Stimulated activated CD4-positive, alpha-beta T cell treated with anti-CD3 and anti-CD28 coated beads, Interleukin-1b, Interleukin-23, amount 100 ng/mL, for 4 hours (primary cell): ENCODE measurements at places on chromosomes 4 and X.
A peak's percentile ranks its signal among the peaks of the same experiment; 100 is the strongest.

GRCh38 chr4:113700602-113701150 is 60.9 kb downstream of the CAMK2D start:
- DNase-seq = no peak

- DNase-seq = no peak
These were observed 958.8 kb downstream of the PCDH18 start for GRCh38 chr4:136573460-136573859.

DNA sequence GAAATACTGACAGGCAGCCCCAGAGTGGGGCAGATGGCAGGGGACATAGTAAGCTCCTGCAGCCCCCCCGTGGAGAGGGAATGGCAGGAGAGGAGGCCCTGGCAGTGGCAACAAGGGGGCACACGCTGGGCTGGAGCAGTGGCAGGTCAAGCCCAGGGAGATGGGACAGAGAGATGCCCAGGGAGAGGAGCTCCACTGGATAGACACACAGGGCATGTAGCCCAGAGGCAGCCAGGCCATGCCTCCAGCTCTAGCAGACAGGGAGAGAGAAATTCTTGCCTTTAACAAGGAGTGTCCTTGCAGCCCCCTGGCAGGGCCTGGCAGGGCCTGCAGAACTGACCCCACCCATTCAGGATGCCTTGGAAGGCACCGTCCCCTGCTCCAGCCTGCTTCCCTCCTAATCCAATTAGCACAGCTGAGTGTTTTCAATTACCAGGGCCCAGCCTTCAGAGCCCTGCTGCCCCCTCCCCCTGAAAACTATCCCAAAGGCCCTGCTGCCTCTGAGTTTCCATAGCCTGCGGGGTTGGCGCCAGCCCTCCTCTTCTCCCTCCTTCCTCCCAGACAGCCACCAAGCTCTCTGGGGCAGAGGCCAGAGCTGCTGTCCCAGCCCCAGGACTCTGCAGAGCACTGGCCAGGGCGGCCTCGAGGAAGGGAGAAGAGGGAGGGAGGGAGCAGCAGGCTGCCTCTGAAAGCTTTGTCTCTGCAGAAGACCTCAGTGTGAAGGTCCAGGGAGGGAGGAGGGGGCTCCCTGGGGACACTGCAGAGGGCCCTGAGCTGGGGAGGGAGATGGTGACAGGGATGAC is 12.5 kb downstream of the L1CAM start:
- DNase-seq = no peak

- DNase-seq = no peak
These were observed 53.9 kb upstream of the TET2 start for GRCh38 chr4:105092768-105093167.

GRCh38 chr4:10013722-10014121 is 7.6 kb downstream of the SLC2A9 start:
- no peak for DNase-seq

GRCh38 chrX:53374222-53374820 is 48.1 kb downstream of the SMC1A start:
- DNase-seq = no peak

GRCh38 chr4:8222609-8223388 is 23.7 kb downstream of the SH3TC1 start:
- no peak for DNase-seq

DNA sequence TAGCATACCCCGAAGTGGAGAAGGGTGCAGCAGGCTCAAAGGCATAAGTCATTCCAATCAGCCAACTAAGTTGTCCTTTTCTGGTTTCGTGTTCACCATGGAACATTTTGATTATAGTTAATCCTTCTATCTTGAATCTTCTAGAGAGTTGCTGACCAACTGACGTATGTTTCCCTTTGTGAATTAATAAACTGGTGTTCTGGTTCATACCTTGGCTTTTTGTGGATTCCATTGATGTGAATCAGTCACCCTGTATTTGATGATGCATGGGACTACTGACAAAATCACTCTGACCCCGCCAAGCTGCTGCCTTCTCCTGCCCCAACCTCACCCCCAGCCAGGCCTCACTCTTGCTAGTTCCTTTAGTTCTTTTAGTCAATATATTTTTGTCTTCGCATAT is 32.7 kb downstream of the F9 start:
- DNase-seq = no peak

DNA sequence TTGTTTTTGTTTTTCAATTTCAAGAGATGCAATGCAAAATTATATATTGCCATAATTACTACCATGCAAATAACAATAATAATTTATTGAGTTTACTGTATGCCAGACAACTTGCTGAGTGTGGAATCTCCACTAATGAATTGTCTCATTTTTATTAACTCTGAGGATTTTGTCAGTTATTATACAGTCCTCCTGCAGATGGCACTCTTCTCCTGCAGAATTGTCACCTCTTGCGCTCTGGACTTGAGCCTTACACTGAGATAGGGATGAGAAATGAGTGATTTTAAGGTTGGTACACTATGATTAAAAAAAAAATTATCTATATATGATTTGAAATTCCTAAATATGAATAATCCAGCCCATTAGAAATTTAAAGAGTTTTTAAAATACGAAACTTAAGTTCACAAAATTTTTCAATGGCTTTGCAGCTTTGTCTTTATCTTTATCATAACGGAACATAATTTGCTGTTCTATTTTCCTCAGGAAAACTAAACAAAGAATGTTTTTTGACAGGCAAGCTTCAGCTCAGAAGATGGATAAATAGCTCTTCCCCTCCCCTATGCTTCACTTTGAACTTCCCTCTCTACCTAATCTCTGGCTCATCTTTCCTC is 12.7 kb upstream of the PAQR3 start:
- DNase-seq = peak; percentile 28

- DNase-seq = peak; percentile 62
These were observed at the start of gene MORC4 for GRCh38 chrX:107000013-107000515. TSS of gene MORC4 (minus strand) at chrX:107000212. CDS start at chrX:106999969, 243 bp downstream.

DNA sequence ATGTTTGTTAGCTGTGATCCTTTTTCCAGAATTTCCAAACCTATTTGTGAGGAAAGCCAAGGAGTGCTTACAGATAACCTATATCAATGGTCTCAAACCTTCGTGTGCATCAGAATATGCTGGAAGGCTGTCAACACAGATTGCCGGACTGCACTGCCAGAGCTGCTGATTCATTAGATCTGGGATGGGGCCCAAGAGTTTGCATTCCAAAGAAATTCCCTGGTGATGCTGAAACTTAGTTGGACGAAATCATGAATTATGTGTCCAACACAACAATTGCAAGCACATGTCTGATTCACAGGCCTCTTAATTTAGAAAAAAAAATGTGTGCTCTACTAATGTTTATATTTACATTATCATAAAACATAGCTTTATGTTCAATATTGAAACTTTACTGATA is 544.0 kb upstream of the AMOT start:
- no peak for DNase-seq

DNA sequence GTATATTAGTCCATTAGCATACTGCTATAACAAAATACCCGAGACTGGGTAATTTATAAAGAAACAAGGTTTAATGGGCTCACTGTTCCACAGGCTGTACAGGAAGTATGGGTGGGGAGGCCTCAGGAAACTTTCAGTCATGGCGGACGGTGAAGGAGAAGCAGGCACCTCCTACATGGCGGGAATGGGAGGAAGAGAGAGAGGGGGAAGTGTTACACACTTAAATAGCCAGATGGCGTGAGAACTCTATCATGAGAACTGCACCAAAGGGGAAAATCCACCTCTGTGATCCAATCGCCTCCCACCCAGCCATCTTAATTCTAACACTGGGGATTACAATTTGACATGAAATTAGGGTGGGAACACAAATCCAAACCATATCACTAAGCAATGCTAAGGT is 98.9 kb upstream of the SH3RF1 start:
- no peak for DNase-seq

GRCh38 chrX:120790118-120790517 is 85.5 kb downstream of the CT47B1 start:
- no peak for DNase-seq

GRCh38 chrX:9416562-9417348 is 48.1 kb upstream of the TBL1X start:
- no peak for DNase-seq

- no peak for DNase-seq
These were observed 33.4 kb downstream of the RUFY3 start for GRCh38 chr4:70754990-70755688.

GRCh38 chrX:21691512-21692018 is 33.4 kb upstream of the KLHL34 start:
- no peak for DNase-seq

GRCh38 chr4:20433097-20433705 is 181.5 kb downstream of the SLIT2 start:
- no peak for DNase-seq

GRCh38 chrX:24153178-24153795 is 3.8 kb downstream of the ZFX start:
- no peak for DNase-seq

DNA sequence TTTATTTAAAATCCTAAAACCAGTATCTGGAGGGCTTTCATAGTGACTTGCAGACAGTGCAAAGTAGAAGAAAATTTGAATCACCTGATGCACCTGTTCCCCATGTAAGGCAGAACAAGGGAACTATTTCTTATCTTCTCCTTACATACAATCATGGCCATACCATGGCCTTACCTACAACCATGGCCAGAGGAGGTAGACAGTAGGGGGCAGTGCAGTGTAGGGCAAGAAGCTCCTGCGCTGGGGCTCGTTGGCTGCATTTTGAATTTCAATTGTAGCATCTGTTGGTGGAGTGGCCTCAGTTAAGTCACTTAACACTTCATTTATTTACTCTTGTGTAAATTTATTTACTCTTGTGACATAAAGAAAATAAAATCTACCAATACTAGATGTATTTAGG is 33.0 kb downstream of the GALNTL6 start:
- DNase-seq = no peak

- no peak for DNase-seq
These were observed 68.6 kb upstream of the OTUD4 start for GRCh38 chr4:145248971-145249370.

GRCh38 chr4:53161051-53161786 is 204.6 kb downstream of the SCFD2 start:
- no peak for DNase-seq

DNA sequence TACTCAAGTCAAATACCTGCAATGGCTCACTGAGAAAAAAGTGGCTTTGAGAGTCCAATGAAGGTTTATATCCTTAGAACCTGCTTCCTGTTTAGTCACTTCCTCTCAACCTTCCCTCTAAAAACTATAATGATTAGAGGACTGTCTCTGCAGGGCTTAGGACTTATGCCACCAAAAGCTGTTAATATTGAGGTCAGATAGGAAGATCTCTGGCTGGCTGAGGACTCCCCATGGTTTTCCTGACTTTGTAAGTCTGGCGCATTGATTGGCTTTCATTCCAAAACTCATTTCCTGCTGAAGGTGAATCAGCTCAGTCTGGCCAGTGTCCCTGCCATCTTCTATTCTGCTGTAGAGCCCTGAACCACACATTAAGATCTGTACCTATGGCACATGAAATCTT is 140.9 kb upstream of the ANK2 start:
- no peak for DNase-seq

GRCh38 chrX:56726605-56727004 is 2.4 kb upstream of the NBDY start:
- DNase-seq = no peak

GRCh38 chr4:661881-662761 is 12.0 kb downstream of the ATP5ME start:
- DNase-seq = no peak

GRCh38 chr4:143071351-143071750 is 113.4 kb upstream of the USP38 start:
- no peak for DNase-seq

DNA sequence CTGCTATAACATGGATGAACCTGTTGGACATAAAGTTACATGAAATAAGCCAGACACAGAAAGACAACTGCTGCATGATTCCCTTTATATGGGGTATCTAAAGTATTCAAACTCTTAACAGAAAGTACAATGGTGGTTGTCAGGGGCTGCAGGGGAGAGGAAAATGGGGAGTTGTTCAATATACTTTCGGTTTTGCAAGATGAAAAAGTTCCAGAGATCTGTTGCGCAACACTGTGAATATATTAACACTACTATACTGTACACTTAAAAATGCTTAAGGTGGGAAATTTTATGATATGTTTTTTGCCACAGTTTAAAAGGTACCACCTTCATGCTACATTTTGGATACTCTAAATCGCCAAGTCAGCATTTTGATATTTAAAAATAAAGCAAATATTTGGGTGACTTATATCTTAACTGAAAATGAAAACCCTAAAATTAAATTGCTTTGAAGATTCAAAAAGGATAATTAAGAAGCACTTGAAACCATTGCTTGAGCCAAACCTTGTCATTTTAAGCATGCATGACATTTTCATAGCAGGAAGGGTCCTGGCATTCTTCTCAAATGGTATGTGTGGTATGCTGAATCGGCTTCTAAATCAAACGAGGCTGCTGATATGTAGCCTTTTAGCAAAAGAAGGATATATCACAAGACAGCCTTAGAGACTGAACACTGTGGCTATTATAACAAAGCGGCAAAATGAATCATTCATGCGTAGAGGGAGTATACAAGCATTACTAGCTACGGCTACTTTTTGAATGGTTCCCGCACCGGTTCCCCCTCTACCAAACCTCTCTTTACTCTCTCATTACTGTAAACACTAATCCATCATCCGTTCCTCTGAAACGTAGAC is 607.1 kb upstream of the DIPK2B start:
- no peak for DNase-seq
